NCI-H1105 treated with DMSO at 0.1 percent for 48 hours (cell line): ENCODE measurements at places on chromosomes 13 and 19.

DNA sequence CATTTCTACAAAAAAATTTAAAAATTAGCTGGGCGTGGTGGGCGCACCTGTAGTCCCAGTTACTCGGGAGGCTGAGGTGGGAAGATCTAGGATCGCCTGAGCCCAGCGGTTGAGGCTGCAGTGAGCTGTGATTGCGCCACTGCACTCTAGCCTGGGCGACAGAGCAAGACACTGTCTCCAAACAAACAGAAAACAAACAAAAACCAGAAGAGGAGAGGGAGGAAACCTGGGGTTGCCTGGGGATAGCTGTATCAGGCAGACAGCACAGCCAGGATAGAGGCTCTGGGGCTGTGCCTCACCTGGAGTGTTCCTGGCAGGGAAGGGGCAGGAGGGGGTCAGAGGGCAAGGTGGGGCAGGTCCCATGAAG lies 2.6 kb upstream of the POLR2E start:
- DNase-seq: no peak

DNA sequence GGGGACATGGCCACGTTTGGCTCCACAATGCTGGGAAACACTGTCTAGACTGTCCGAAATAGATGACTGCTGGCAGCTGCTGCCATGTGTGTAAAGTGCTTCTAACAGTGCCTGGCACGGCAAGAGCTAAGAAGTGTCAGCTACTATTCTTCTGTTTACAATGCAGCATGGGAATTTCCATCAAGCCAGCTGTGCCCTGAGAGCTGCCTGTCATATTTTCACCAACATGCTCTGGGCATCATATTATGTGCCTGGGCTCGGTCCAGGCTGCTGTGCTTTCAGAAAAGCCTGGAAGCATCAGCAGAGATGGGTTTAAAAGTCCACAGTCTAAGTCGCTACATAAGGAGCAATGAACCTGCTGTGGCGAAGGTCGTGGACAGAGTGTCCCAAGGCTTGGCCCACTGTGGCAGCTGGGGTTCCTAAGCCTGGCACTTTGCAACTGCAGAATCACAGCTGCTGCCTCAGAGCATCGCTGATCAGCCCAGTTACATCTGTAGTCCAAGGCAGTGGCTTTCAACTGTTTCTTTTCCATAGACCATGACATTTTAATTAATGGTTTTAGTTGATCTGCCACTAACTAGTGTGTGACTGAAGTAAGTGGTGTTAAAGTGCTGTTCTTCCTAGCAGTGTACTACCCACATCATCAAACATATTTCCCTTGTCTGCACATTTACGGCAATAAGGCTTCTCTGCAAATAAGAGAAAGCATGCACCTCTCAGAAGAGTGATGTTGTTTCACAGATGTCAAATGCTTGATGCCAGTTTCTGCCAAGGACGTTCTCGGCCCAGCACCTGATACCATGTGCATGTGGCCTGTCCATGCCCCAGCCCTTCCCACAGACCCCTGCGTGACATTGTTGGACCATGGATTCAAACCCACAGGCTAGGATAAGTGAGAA lies 95.7 kb upstream of the C1QTNF9B start:
- no peak for DNase-seq

GRCh38 chr19:33399081-33399744 lies 25.7 kb downstream of the CEBPG start:
- no peak for DNase-seq

- no peak for DNase-seq
Measured at GRCh38 chr19:45978156-45978555, 4.5 kb upstream of the NOVA2 start.

DNA sequence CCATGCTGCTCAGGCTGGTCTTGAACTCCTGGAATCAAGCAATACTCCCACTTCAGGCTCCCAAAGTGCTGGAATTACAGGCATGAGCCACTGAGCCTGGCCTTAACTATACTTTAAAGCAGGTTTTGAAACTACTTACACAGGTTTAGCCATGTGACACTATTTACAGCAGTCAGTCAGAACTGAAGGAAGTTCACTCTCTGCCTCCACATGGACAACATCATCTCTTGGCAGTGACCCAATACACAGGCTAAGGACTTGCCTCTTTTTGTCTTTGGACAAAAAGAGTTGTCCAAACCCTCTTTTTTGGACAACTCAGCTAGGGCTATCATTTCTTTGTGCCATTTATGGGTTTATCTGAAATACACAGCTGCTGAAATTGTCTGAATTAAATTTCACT lies 89.0 kb upstream of the CLDN10 start:
- DNase-seq: no peak

GRCh38 chr13:53691417-53691816 lies 662.8 kb downstream of the OLFM4 start:
- no peak for DNase-seq

- no peak for DNase-seq
Measured at GRCh38 chr13:52127378-52127777, 1.5 kb downstream of the NEK5 start.

DNA sequence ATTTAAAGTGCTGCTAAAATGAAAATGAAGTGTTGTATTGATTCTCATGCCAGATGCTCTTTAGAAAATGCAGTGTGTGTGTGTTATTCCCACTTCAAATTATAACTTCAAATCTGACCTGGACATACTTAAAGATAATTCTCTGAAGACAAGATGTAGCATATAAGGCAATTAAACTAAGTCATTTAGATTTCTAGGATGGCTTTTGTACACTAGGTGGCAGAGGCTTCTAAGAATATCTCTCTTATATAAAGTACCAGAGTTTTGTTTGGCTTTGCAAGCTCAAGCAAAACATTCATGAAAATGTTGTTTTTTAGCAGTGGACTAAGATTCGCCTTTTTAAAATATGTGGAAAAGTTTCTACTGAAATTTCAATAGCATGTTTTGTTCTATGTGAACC lies 407.2 kb downstream of the GPC5 start:
- DNase-seq: peak; percentile 4
